GM20000 (cell line): ENCODE measurements at places on chromosomes 12 and 14.

DNA sequence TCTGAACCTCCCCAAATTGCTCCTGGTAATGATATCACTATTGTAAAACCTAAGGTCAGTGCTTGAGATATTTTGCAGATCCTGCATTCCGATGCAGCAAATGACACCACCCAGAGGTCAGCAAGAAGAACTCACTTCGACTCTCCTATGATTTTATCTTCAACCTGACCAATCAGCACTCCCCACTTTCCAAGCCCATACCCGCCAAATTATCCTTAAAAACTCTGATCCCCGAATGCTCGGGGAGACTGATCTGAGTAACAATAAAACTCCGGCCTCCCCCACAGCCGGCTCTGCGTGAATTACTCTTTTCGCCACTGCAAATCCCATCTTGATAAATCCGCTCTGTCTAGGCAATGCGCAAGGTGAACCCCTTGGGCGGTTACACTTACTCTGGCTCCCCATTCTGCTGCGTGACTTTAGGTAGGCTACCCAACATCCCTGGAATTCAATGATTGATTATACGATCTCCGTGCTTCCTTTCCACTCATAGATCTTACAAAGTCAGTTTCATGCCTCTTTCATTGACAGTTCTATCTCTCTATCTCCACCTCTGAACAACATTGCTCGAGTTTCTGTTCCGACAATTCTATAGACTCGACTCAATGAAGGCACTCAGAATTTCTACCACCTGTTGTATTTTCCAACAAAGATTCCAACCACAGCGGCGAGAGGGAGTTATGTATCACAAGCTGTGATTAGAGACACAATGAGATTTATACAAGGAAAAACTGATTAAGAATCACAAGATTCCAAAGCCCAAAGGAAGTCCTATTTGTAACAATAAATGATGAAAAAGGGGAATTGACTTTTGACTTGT lies 939 bp downstream of the NPC2 start:
- DNase-seq, result peak; percentile 56

DNA sequence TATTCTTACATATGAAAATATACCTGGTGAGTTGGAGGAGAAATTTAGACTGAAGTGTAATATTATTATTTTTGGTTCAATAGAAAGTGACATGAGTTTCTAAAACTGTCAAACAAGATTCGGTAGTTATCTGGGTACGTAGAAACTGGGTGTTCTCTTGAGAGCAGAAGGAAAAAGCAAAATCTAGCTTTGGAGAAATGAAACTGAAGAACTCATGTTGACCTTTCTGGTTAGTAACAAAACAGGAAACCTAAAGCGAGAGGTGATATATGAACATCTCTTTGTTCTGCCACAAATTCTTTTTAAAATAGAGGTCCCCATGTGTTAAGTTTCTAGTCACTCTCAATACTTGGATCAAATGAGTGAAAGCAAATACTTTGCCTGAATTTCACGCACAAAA lies 401.7 kb downstream of the TRHDE start:
- peak; percentile 15 for DNase-seq

DNA sequence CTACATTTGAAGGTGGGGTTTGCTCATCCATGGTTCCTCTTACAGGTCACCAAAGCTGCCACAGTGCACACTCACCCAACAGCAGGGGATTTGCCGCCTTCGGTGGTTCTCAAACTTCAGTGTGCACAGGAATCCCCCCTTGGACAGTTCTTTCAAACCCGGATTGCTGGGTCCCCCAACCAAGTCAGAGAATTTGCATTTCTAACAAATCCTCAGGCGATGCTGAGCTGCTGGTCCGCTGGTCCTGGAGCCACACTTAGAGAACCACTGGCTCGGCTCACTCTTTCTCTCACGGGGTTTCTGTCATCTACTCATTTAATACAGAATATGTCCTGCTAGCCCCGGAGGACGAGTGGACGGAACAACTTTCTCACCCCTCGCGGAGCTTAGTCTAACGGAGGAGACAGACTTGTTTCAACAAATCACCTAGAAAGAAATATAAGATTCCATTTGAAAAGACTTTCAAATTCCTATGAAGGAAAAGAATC lies 24.1 kb upstream of the ZFP36L1 start:
- DNase-seq, result no peak

DNA sequence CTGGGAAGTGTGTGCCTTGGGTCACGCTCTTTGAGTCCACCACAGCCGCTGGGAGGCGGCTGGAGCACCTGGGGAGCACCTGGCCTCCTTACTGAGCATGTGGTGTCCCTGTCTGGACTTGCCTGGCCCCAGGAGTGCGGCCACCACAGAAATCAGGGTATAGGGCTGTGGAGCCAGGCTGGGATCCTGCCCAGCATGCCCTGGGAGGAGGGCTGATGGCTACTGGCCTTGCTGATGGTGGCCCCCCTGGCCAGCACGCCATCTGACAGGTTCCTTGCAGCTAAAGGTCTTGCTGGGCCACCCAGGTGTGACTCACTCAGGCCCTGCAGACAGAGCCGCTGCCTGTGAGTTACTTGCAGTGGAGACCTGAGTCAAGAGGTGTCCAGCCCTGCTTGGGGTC lies 6.0 kb downstream of the ULK1 start:
- DNase-seq, result no peak

DNA sequence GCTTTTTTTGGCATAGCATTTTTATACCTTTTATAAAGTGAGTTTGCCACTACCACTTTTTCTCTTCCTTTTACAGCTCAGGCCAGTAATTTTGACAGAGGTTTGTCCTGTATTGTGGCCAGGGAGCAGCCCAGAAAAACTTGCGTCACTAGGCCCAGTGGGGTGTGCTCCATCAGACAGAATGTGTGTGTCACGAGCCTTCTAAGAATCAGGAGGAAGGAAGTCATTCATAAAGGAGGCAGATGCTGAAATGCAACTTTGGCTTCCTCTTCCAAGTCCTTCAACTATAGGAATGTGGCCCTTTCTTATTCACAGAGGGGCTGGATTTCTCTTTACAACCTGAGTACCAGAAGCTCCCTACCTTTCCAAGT lies 10.1 kb upstream of the RAB35 start:
- DNase-seq, result no peak

DNA sequence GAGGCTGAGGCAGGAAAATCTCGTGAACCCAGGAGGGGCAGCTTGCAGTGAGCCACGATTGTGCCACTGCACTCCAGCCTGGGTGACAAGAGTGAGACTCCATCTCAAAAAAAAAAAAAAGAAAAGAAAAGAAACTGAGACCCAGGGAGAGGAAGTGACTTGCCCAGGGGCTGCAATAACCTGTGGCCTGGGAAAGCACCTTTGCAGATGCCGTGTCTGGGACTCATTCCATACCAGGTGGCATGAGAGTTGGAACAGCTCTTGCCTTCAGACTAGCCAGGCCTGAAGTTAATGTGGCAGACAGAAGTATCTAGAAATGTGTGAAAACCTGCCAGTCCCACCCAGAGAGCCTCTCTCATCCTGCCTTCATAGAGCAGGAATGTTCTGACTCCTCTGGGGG lies 65.4 kb downstream of the PHETA1 start:
- no peak for DNase-seq

DNA sequence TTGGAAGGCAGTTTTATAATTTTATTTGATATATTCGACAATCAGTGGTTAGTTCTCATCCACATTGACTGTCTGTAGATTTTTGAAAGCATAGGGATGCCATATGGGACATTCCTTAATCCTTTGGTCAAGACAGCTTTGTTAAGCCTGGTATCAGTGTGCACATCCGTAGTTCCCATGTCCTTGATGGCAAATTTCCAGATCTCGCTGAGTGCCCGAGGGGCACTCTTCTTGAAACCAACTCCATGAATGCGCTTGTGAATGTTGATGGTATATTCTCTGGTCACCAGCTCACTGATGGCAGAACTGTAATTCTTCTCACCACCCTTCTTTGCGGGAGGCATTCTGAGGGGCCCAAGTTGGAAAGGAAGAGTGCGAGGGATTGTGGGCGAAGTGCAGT lies 6.1 kb upstream of the DENND5B start:
- DNase-seq, result no peak

DNA sequence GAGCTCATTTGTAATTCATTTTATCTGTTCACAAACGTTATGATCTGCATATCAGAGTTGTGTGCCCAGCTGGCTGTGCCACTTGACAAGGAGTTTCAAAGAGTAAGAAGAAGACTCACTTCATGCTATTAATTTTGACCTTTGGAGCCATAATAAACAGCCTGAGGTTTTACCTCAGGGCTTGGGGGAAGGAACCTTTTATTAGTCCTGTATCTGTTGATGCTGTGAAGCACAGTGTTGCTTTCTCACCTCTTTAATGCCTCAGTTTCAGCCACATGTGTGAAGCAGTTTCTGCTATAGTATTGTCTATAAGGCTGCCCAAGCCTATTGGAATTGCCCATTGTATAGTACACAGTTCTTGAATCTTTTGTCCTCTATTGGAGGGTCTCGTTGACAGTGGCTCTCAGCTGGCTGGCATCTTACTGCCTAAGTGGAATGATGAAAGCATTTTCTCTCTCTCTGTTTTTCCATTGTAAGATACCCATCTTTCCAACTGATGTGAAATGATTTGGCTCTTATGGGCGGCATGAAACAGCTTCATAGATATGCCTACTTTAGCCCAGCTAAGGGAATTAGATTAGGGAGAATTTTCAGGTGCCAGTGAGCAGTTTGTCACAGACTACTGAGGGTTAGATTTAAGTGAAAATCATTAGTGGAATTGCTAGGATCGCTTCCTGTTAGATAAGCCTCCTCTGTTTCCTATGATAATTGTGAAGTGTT lies 34.7 kb downstream of the GPATCH2L start:
- DNase-seq, result peak; percentile 30

GRCh38 chr14:81234278-81234677 lies 13.5 kb upstream of the GTF2A1 start:
- no peak for DNase-seq

DNA sequence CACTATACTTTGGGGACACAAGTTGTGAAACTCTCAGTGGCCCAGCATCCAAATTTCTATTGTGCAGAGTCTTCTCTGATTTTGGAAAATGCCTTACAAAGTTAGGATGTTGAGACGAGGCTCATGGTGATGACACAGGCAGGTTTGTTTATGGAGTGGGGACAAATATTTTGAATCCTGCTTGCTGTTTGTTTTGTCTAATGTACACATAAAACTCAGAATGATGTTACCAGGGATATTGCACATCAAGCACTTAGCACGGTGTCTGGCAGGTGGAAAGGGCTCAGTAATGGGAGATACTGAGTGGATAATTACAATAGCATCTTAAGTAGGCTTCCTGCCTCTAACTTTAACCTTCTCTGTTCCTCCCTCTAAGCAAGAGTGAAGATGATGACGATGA lies 628.9 kb upstream of the TBX3 start:
- DNase-seq, result no peak

GRCh38 chr12:120067084-120067869 lies 49.3 kb downstream of the RAB35 start:
- no peak for DNase-seq

GRCh38 chr14:88318406-88318805 lies 4.7 kb downstream of the KCNK10 start:
- no peak for DNase-seq

GRCh38 chr14:37278636-37279538 lies 81.2 kb downstream of the MIPOL1 start:
- no peak for DNase-seq

GRCh38 chr12:97645726-97646125 lies 183.1 kb downstream of the RMST start:
- no peak for DNase-seq

- DNase-seq, result no peak
These were observed 355.9 kb downstream of the TMTC2 start for GRCh38 chr12:83042441-83043200.

GRCh38 chr12:109777544-109777943 lies 55.7 kb downstream of the TRPV4 start:
- peak; percentile 75 for DNase-seq
